Activated T-cell treated with anti-CD3 and anti-CD28 coated beads for 1 hour (primary cell): ENCODE measurements at places on chromosomes 13 and 19.

GRCh38 chr13:85806553-85807175, 7.4 kb upstream of the SLITRK6 start:
- DNase-seq: no peak

DNA sequence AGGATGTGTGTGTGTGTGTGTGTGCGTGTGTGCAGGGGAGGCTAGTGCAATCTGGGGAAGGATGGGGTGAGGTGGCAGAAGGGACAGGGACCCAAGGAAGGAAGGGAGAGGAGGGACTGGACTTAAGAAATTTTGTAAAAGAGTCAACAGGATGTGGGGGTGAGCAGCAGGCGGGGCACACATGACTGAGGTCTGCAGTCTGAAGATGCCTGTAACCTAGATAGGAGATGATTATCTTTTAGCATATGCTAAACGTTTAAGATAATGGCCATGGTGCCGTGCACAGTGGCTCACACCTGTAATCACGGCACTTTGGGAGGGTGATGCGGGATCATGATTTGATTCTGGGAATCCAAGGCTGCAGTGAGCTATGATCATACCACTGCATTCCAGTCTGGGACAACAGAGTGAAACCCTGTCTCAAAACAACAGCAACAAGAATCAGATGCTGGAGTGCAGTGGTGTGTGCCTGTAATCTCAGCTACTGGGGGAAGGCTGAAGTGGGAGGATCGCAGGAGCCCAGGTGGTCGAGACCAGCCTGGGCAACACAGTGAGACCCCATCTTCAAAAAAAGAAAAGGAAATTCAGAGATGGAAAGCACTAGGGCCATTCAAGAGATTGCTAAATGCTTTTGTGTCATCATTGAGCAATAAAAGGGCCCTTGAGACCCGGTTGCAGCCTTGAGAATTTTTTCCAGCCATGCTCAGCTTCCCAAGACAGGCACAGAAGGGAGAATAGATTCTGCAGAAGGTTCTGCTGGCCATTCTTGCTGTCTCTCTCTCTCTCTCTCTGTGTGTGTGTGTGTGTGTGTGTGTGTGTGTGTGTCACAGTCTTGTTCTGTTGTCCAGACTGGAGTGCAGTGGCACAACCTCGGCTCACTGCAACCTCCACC, 3.8 kb upstream of the ZNF414 start:
- peak; percentile 29 for DNase-seq

DNA sequence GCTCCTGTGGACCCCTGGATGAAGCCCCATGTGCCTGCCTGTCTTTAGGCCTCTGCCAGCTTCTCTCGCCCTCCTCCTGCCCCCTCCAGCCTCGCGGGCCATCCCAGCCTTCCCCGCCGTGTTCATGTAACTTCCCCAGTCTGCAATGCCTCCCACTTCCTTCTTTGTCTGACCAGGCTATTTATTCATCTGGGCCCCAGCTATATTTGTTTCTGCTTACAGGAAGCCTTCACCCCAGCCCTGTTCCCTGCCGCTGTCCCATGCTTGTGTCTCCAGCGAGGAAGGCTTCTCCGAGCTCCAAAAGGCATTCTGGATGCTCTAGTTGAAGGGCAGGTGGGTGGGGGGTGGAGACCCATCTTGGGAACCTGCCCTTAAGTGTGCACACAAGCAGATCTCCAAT, 7.9 kb upstream of the C3 start:
- no peak for DNase-seq

GRCh38 chr13:110014719-110015118, 228.3 kb upstream of the IRS2 start:
- DNase-seq: no peak

DNA sequence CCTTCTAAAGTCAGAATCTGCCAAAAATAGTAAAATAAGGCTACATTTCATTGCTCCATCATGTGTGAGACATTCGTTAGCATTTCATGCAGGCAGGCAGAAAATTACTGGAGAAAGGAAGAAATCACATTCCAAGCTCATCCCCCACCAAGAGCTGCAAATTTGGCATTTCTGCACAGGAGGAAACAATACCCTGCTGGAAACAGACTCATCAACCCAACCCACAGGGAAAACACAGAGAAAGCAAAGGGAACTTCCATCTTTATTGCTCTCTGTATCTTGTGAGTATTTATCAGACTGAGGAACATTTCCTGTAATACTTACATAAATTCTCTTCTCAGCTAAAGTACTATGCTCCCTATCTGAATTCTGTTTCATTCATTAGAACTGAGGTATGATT, 95.7 kb downstream of the KCTD12 start:
- DNase-seq: no peak

DNA sequence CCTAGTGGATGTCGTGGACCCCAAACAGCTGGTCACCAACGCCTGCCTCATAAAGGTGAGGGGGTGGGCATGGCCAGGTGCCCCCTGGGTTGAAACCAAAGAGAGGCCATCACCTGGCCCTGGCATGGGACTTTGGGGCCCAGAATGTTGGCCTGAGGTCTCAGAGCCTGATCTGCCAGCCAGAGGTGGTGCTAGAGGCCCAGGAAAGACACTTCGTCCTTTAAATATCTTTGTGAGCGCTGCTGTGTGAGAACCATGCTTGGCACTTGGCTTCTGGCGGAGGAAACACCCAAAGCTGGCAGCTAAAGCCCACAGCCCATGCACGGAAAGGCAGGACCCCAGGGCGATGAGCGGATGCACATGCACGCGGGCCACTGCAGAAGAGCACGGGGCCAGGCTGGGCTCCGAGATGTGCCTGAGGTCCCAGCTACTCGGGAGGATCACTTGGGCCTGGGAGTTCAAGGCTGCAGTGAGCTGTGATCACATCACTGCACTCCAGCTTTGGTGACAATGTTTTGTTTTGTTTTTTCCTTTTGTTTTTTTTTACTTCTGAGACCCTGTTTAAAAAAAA, 4.3 kb upstream of the ADM5 start:
- no peak for DNase-seq

- DNase-seq: no peak
These were observed 77.9 kb upstream of the TEX29 start for GRCh38 chr13:111242585-111242984.

GRCh38 chr13:111142472-111142871, 27.4 kb downstream of the ARHGEF7 start:
- DNase-seq: no peak

DNA sequence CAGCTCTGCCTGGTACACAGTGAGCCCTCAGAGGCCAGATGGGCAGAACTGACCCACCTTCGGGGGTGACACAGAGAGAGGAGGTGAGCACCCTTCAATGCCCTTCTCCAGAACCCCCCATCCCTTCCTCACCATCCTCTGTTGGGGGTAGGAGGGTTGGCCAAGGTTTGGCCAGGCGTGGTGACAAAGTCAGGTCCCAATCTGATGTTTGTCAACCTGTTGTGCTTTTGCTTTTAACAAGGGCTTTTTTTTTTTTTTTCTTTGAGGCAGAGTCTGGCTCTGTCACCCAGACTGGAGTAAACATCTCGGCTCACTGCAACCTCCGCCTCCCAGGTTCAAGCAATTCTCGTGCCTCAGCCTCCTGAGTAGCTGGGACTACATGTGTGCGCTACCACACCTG, 7.3 kb downstream of the PTGIR start:
- no peak for DNase-seq

- no peak for DNase-seq
These were observed 3.4 kb downstream of the ACP4 start for GRCh38 chr19:50793558-50794065.

DNA sequence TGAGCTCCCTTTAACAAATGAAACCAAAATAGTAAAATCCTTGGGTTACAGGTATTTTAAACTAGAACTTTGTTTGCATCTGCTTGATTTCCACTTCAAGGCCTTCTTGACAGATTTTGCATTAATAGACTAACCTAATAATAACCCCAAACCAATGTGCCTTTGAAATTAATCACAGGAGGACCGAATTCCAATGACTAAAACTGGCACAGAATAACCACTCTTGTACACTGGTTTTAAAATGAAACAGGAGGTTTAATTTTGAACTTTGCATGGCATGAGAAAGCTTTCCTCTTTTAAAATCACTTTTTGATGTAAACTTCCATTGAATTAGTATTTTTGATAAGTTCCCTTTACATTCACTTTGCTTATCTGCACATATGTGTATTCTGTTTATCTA, 269.6 kb downstream of the SLITRK5 start:
- no peak for DNase-seq

DNA sequence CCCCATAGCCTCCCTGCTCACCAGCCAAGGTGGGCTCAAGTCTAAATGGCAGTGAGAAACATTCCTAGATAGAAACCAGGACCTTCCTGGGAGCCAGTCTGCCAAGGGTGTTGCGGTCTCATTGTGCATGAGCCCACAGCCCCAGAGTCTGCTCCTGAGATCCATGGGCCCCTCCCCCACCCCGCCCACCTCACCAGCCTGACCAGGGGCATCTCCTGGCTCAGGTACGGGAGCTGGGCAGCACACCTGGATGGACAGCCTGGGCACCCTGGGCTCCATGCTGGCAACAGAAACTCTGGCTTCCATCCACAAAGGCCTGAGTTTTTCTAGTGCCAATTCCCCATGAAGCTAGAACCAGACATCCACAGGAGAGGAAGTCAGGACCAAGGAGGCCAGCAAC, 65.6 kb downstream of the RAB20 start:
- no peak for DNase-seq

DNA sequence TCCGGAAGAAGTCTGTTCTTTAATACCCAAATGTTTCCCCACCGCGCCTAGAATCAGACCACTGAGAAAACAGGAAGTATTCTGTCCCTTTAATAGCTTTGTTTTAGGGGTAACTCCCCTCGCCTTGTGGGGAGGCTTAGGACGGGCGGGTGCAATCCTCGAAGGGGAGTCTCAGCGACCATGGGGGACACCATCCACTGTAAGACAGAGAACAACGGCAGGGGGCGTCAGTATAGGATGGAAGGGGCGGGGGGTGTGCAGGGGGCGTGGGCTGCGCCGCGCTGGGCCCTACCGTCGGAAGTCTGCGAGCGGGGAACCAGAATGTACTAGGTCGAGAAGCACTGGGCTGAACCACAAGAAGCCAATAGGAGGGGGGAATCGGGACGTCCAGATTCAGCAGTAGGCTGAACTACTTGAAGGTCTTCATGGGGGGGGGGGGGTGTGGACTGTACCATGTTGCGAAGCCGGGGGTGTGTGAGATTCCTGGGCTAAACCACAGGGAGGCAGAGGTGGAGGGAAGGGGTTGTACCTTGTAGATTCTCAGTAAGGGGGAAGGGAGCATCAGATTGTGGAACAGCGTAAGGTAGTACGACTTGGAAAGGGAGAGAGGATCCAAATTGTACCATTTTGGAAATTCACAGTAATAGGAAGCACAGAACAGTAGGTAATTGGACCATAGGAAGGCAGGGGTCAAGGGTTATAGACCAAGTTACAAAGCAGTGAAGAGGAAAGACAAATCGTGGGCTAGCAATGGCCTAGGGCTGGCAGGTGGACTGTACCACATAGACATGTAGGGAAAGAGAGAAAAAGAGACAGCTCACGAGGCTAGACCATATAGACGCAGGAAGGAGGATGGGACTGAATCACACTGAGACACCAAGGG, 1.0 kb upstream of the DBP start:
- peak; percentile 71 for DNase-seq

DNA sequence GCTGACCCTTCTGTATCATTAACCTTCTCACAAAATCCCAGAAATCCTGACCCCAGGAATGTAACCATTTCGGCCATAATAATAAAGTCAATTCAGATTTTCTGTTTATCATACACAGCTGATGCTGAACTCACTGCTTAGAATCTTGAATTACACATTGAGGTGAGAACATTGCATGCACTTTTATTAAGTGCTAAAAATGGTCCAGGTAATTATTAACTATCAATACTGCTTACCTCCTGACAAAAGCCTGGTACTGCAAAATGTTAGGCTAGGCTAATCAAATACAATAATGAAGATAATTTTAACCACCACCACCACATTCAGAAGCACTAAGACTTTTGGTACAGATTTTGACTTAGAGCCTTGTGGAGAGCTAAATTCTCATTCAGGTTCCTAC, 36.1 kb downstream of the KLF12 start:
- DNase-seq: no peak

DNA sequence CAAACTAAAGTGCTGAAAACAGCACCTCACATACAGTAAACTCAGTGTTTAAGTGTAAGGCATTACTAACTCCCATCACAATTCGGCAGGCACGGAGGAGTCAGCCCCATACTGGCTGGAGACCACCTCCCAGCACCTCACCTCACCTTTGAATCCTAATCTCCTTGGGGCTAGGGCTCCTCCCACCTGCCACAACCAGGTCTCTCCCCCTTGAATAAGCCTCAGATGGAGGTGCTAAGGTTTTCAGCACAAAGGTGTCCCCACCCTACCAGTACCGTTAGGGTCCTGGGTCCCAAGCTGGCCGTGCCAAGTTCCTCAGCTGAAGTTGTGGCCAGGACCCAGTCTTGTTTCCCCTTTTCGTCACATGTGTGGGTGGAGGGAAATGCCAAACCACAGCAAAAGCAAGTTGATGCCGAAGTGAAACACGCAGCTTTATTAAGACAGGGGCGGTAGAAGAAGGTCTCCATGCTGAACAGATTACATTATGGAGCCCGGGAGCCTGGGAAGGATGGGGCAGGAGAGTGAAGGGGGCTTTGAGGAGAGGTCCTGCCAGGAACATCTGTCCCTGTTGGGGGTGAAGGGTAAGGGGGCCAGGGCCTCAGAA, at the start of gene IGFLR1:
TSS of gene IGFLR1 (minus strand) at position 332 of the 604 bp plus-strand sequence. CDS start 1,272 bp downstream, outside the sequence.
- DNase-seq: peak; percentile 37

DNA sequence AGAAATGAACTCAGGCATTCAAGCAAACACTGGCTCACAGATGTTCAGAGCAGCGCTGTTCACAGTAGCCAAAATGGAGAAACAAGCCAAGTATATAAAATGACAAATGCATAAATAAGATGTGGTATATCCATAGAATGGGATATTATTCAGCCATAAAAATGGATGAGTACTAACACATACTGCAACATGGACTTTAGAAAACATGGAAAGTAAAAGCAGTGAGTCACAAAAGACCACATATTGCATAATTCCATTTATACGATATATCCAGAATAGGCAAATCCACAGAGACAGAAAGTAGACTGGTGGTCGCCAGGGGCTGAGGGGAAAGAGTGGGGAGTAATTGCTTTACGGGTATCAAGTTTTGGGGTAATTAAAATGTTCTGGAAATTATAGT, 6.6 kb downstream of the ZNF837 start:
- no peak for DNase-seq

DNA sequence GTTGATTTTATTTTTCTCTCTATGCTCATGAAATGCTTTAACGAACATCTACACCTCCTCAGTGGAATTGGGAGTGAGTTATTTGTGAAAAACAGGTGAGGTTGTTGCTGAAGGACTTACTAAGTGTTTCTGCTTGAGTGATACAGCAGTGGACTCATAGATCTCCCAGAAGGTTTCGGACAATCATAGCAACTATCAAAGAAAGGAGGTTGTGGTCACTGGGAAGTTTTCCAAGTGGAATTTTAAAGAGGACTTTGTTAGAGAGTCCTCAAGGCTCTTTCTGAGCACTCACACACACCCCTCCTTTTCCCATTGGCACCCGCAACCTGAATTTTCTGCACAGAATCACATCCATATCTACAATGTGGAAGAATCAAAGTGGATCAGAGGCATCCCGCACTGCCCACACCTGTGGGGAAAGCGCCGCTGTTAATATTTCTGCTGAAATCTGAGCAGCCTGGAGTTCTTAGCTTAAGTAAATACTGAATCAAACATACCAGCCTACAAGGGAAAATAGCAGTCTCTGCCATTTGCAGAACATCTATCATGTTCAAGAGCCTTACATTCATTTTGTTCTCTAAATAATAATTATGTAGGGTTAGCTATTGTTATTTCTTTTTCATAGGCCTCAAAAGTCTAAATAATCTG, 719.4 kb downstream of the DIAPH3 start:
- DNase-seq: no peak
